ENCODE measurements at places on chromosomes 4 and X.

DNA sequence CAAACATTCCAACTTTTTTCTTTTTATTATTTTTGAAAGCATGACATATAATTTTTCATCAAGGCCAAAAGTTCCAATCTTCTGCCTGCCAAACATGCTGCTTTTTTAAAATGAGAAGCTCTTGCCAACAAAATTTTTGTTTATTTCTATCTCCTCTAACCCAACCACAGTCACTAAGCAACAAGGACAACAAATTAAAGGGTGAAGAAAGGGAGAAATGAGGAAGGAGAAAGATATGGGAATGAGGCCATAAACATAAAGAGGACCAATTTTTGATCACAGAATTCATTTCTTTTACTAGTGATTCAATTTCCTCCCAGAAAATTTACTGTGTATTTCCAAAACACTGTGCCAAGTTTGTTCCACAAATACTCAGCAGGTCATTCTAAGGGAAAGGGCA, 537.0 kb upstream of the DIAPH2 start:
- no peak for DNase-seq

DNA sequence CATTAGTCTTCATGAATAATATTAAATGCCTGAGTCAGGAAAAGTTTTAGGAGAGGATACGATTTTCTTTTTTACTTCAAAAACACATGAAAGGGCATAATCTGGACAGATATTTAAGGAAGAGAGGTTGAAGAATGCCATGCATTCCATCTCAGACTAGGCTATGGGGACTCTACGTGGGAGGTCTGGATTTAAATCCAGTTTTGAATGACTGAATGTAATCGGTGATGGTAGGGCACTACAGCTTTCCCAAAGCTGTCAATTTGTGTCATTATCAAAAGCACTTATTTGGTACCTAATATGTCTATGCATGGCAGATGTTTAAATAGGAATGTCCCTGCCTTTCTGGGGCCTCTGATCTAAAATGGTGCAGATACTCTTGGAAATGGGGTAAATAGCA, 59.3 kb upstream of the RPL34 start:
- no peak for DNase-seq

DNA sequence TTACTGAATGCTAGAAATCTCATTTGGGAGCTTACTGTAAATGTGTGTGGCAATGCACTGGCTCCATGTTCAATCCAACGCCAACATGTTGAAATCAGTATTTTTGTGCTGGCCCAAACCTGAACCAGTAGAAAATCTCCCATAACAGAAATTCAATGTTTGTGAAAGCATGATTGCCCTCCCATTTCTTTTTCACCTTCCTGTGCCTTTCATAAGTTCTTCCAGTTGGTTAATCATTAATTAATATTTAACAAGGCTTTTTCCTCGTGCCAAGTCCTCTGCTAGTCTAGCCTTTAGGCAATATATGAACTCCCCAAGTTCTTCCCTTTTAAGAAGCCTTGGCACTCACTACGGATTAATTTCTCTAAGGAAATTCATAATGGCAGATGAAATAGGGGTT, 1.3 kb upstream of the PLS3 start:
- peak; percentile 16 for DNase-seq

GRCh38 chr4:139763672-139764071, 98.1 kb downstream of the MGST2 start:
- no peak for DNase-seq

DNA sequence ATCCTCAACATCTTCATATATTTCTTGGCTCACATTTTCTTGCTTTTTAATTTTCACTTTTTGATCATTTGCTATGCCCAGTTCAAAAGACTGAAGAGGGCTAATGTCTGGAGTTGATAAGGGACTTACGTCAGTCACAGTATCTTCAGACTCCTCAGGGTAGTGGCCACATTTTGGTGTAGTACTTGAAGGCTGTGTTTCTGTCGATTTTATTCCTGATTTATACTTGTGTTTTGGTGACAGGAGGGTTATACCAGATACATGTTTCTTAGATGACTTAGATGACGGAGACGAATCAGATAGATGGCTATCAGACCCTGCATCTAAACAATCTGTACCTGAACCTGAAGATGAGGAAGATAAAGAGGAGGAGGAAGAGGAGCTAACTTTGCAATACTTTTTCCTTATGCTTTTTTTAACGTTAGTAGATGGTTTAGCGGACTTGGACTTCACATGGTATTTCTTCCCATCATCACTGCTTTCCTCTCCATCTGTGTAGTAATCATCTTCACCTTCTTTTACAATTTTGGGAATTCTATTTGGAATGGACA, 13.4 kb downstream of the CFAP97 start:
- no peak for DNase-seq

- DNase-seq: no peak
Measured at GRCh38 chr4:146336410-146336807, 122.1 kb downstream of the REELD1 start.

- no peak for DNase-seq
Measured at GRCh38 chr4:16290681-16291420, 64.6 kb upstream of the TAPT1 start.

DNA sequence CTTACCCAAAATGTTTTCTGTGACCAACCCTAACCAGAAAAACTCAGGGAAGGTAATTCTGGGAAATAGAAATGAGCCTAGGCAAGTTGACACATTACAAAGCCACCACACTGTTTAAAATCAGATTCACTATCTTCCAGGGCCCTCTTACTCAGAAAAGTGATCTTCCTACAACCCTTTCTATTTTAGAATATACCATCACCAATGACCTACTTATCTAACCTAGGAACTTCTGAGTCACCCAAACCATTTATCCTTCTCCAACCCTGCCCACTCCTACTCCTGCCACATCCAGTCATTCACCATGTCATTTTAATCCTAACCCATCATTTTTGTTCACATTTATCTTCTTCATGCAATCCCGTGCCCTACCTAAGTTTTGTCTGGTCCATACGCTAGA, 89.9 kb downstream of the FTHL17 start:
- no peak for DNase-seq

GRCh38 chr4:55183926-55184599, 58.7 kb upstream of the KDR start:
- peak; percentile 85 for DNase-seq

GRCh38 chr4:78675325-78675724, 100.8 kb upstream of the BMP2K start:
- no peak for DNase-seq

DNA sequence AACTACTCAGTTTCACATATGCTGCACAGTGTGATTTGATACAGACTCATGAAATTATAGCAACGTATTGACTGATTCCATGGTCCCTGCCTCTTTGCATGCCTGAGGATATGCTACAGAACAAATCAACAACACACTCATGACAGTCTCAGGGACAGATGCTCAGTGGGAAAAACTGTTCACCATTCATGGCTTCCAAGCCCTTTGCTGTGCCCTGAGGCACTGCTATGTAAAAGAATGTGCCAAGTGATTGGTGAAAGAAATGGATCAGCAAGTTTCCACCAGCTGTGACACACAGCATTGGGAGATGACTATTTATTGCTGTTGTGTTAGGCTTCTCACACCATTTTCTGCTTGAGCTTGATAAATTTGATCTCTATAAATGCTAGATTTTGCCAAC, 825.6 kb upstream of the INTU start:
- no peak for DNase-seq

- no peak for DNase-seq
Measured at GRCh38 chr4:107655289-107655688, 64.7 kb downstream of the PAPSS1 start.

DNA sequence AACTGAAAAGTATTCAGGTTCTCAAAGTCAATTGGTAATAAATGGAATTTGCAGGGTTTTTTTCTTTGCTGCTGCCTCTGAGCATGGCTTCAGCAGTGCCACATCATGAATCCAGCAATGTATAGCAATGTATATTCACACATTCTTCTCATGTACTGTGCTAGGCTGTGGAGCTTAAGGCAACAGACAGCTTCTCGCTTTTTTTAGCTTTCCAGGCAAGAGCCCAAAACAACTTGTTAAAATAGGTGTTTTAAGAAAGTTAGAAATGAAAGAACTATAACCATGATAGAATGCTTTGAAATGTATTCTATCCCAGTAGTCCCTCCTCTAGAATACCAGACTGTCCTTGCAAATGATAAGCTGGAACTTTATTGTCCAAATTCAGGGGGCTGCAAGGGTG, 30.4 kb downstream of the SMIM43 start:
- no peak for DNase-seq

- no peak for DNase-seq
Measured at GRCh38 chr4:34964613-34965012, 1279.7 kb downstream of the ARAP2 start.

DNA sequence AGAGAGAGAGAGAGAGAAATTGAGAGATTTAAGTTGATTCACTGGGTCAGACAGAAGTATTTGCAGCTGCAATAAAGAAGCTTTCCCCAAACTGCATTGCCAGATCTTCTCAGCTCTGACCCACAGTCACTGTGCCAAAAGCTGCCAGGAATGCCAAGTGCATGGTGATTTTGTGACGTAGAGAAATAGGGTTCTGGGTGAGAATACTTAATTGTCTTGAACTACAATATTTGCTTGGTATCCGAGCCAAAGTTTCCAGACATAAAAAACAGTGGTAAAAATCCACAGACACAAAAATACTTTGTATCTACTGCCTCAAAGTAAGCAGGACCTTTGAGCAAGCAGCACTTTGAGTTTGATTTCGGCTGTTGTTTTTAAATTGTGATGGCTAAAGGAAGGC, 331.1 kb downstream of the GRID2 start:
- no peak for DNase-seq

DNA sequence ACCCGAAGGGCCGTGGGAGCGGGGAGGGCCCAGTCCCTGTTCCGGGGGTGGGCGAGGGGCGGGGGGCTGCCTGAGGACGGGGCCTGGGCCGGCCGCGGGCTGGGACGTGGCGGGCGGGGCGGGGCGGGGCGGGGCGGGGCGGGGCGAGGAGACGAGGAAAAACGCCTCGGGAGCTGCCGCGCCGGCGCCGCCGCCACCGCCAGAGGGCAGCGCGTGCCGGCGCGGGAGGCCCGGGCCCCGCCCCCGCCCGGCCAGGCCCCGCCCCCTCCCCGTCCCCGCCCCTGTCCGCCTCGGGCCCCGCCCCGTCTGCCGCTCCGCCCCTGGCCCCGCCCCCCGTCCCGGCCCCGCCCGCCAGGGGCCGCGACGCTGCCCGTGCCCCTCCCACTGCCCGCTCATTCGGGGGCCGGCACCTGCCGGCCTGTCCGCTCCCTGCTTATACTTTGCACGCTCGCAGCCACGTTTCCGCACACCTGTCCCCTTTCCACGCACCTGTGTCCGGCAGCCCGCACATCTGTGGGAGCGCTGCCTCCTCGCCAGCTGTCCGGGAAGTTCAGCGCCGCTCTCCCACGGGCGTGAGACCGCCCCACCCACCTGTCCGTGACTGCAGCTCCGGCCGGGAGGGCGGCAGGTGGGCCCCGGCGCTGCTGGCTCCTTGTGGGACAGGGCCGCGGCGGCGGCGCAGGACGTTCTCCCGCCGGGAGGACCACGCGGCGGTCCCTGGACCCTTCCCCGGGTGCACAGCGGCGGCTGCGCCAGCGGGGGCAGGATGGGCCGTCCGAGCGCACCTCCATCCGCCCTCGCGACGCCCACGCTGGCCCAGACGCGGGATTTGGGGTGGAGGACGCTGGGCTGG, 1.7 kb upstream of the FGFRL1 start:
- DNase-seq: peak; percentile 59

- DNase-seq: peak; percentile 29
Measured at GRCh38 chrX:34638116-34638515, 19.0 kb downstream of the TMEM47 start.

GRCh38 chr4:54217642-54218495, 11.2 kb upstream of the PDGFRA start:
- DNase-seq: peak; percentile 70

GRCh38 chr4:34943741-34944386, 1300.5 kb downstream of the ARAP2 start:
- DNase-seq: no peak

- DNase-seq: no peak
Measured at GRCh38 chrX:12058087-12058486, 80.2 kb upstream of the FRMPD4 start.

- DNase-seq: no peak
Measured at GRCh38 chr4:94168321-94168720, 39.3 kb upstream of the SMARCAD1 start.

- DNase-seq: peak; percentile 10
Measured at GRCh38 chr4:170007113-170007512, 19.1 kb downstream of the MFAP3L start.

GRCh38 chrX:24877288-24877664, 138.5 kb downstream of the ARX start:
- no peak for DNase-seq

DNA sequence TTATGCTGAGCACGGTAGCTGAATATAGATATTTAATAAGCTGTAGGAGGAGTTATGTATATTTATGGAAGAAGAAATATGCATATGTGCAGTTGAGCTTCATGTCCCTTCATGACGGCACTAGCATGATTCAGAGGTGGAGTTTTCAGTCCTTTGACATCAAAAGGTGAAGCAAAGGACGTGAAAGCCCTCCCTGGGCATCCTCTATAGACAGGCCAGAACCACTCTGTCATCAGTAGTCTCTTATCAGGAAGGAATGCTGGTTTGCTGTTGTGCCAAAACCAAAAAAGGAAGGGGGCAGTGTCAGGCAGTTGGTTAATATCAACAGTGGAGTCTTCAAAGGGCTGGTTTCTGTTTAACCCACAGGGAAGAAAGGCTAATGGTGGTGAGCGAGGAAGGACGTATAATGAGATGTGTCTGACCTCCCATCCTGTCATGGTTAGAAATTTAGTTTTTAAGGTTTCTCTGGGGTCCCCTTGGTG, 23.5 kb upstream of the IL2 start:
- DNase-seq: peak; percentile 55

GRCh38 chrX:97096385-97096784, 212.7 kb downstream of the RPA4 start:
- DNase-seq: no peak

GRCh38 chr4:52408471-52408870, 250.6 kb downstream of the USP46 start:
- DNase-seq: no peak

DNA sequence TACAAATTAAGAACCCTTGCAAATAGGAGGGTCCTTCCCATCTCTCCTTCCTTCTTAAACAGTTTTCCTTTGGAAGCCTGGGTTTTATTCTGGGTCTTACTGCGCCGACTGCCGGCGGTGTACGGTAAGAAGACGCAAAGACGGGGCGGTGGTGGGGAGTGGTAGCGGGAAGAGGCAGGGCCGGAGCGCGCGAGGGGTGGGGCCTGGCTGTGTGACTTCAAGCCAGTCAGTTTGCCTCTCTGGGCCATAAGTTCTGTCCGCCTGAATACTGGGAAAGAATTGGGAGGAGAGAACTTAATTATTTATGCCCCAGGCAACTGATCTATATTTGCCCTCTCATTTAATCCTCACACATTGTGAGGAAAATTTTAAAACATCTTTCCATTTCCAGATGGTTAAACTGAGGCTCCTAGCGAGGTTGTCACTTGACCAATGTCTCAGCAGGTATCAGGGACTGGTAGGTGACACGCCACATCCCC, 726 bp upstream of the KANTR start:
- peak; percentile 76 for DNase-seq

DNA sequence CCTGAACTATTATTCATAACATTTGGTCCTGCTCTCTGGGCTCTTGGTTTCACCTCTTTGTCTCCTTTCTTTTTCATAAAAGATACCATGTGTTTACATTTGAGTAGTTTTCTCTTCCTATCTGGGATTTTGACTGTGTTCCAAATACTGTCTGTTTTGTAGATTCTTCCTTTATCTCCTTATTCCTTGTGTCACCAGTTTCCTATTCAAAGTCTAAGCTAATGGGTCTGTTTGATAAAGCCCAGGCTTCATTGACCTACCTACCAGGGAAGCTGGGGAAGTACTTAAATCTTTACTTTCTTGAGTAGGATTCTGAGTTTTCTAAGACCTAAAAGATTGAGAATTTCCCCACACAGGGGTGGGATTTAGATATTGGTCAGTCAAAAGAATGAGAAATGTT, 409.5 kb downstream of the RAPGEF2 start:
- DNase-seq: no peak

Measured in ACHN (cell line).